IgD-negative memory B cell (primary cell): ENCODE measurements at places on chromosomes 7 and 10. TPM values are rescaled to one million over a fixed set of nuclear protein-coding genes. Genes with fewer than 3 reads are reported as not detected.

H2BK1 gene
- polyA plus RNA-seq = not detected

CTTNBP2 gene
- not detected for polyA plus RNA-seq

SCRN1 gene
- polyA plus RNA-seq = 55.5 TPM

TMEM139 gene
- polyA plus RNA-seq = not detected

DKK1 gene
- polyA plus RNA-seq = not detected

GRM8 gene
- not detected for polyA plus RNA-seq

MCM10 gene
- polyA plus RNA-seq = not detected

HERC4 gene
- polyA plus RNA-seq = 19.7 TPM

GRID2IP gene
- 0.09 TPM for polyA plus RNA-seq

LRRD1 gene
- not detected for polyA plus RNA-seq

FFAR4 gene
- not detected for polyA plus RNA-seq
